Posterior cingulate gyrus (tissue), 11 donors: ENCODE measurements at places on chromosomes 2 and 18.

DNA sequence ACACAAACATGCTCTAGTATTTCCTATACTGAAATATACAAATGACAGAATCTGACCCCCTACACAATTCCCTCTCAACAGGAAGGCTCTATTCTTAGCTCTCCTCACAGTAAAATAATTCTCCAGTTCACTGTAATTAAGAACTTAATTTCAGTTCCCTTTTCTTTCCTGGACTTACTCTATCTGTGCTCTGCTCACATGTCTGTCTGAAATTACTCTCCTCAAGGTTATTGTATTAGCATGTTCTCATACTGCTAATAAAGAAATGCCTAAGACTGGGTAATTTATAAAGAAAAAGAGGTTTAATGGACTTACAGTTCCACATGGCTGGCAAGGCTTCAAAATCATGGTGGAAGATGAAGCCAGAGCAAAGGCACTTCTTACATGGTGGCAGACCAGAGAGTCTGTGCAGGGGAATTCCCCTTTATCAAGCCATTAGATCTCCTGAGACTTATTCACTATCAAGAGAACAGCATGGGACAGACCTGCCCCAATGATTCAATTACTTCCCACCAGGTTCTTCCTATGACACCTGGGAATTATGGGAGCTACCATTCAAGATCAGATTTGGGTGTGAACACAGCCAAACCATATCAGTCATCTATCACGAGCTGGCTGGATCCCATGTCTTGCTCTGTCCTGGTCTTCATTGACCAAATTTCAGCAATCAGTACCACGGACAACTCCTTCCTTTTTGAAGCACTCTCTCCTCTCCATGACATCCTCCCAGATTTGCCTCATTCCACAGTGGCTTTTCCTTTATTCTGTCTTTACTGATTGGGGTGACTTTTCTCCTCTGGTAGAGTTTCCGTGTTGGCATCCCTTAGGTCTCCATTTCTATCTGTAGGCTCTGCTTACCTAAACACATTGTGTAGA, 110.9 kb downstream of the GALR1 start:
- no peak for DNase-seq

DNA sequence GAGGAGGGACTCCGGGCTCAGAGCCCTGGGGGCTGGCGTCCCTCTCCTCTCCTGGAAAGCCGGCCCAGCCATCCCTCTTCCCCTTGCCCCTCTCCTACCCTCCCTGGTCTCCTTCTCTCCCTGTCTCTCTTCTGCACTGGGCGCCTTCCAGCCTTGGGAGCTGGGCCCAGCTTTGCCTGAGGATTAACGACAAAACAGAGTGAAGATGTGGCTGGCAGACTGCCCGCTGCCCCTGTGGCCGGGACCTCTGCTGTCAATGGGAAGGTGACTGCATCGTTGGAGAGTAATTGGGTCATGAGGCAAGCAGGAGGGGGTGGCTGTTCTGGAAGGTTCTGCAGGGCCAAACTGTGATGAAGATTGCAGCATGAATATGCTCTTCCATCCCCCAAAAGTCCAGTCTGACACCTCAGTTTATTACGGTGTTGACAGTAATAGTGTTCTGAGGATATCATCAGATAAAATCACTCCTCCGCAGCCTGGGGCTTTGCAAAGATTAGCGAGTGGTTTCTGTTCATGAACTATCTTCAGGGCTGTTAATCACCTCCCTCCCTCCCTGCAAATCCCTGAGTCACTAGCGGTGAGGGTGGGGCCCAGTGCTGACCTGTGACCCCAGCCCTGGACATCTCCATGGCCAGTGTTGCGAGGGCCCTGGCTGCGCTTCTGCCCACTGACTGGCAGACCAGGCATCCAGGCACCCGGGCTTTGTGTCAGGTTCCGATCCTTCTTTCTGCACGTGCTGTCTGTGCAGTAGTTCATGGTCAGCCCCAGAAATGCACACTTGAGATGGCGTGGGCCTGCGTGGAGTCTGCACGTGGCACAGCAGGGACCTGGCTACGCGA, 23.0 kb downstream of the RTP5 start:
- DNase-seq: peak; percentile 82

- no peak for DNase-seq
Observed at GRCh38 chr2:187994464-187995331, 297.0 kb upstream of the GULP1 start.

- no peak for DNase-seq
Observed at GRCh38 chr2:105744909-105745853, at the start of gene NCK2. Gene NCK2, plus strand, starts transcription at chr2:105744912. Its CDS starts 110,152 bp downstream, at chr2:105855064.

GRCh38 chr2:26556309-26557243, 78.7 kb upstream of the OTOF start:
- no peak for DNase-seq

GRCh38 chr2:44097322-44097907, 71.3 kb upstream of the PPM1B start:
- no peak for DNase-seq
